ENCODE measurements at places on chromosomes 2 and 18.

GRCh38 chr2:54212456-54212855 lies 43.6 kb downstream of the TSPYL6 start:
- no peak for DNase-seq

DNA sequence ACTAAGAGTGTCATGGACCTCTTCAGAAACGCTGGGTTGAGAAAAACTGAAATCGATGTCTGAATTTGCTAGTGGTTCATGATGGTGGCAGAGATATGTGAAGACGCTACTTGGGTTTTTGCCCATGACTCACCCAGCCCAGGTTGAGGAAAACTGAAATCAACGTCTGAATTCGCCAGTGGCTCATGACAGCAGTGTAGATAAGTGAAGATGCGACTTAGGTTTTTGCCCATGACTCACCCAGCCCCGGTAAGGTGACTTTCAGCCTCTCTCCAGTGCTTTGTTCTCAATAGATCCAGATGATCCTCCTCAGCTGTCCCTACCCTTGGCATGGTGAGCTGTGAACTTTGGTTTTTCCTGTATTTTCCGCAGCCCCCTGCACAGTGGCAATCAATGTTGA lies 105.3 kb upstream of the SIX3 start:
- DNase-seq = no peak

- DNase-seq = no peak
Measured at GRCh38 chr2:195820373-195820772, 163.3 kb downstream of the SLC39A10 start.

DNA sequence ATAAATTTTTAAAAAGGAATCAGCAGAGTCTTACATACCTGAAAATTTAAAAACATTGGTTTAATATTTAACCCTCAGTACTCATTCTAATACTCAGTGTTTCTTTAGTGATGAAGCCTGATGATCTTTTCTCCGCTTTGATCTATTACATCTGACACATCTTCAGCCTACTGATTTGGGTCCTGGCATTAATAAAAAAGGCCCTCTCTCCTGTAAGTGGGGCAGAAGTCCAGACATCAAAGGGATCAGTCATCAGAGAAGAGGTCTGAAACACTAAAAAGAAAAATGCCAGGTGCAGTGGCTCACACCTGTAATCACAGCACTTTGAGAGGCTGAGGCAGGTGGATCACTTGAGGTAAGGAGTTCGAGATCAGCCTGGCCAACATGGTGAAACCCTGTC lies 581.1 kb upstream of the LRATD1 start:
- DNase-seq = no peak

DNA sequence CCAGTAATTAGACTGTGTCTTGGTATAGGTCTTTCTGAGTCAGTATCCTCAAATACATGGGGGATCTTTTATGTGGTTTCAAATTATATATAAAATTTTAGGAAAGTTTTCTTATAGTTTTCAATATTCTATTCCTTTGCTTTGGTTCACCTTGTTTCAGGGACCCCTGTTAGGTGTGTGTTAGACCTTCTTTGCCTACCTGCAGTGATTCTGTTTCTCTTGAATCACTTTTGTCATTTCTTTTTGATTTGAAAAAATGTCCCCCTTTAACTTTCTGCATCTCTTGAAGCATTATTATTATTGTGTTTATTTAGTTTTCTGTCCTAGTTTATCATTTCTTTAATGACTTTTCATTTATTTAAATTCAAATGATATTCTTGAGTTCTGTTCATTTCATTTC lies 98.7 kb downstream of the FHOD3 start:
- no peak for DNase-seq

DNA sequence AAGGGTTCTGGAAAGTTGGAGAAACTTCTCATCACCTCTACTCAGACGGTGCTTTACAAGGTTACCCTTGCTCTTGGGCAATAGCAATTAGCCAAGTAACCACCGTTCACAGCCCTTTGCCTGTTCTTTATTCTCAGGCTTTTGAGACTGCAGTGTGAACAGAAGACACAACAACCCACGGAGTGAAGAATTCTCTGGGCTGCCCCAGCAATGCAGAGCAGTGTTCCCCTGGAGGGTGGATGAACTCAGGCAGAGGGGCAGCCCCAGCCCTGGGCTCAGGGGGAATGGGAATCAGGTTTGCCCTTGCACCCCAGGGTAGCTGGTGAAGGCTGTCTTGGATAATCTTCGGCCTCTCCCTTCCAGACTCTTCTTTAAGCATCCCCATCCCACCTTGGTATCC lies 69.1 kb downstream of the MCFD2 start:
- DNase-seq = no peak

Data from stimulated activated CD4-positive, alpha-beta T cell treated with anti-CD3 and anti-CD28 coated beads, Interleukin-15, amount 100 ng/mL, for 1 hour (primary cell).